ENCODE measurements at places on chromosomes 4 and X.

DNA sequence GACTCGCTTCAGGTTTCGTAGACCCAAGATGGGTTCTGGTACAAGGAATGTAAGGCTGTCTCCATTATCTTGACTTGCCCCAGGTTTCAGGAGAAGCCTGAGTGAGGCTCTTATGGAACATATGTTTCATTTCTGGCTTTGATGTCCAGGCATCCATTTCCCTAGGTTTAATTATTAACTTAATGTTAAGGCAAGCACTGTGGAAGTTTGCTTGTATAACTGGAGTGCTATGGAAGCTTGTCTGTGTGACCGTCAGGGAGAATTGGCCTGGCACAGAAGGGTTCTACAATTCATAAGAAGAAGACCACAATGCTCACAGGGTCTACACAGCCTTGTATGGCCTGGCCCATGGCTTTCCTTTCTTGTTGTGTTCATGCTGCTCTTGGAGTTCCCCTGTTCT, 47.2 kb upstream of the PPP1R2C start:
- no peak for DNase-seq

DNA sequence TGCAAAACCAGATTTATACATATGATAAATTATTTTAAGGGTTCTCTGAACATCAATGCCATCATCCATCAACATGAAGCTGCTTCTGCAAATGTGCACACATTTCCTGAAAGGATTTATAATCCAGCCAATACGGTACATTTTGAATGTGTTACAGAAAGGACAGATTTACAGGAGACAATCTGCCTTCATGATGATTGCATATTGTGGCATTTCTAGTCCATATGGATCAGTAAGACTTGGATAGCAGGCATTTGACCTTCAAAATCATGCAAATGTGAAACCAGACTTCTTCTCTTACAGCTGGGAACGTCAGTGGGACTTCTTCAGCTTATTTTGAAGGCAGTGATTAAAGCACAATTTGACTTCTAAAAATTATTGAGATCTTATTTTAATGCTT, 217.3 kb upstream of the GK2 start:
- DNase-seq, result no peak

DNA sequence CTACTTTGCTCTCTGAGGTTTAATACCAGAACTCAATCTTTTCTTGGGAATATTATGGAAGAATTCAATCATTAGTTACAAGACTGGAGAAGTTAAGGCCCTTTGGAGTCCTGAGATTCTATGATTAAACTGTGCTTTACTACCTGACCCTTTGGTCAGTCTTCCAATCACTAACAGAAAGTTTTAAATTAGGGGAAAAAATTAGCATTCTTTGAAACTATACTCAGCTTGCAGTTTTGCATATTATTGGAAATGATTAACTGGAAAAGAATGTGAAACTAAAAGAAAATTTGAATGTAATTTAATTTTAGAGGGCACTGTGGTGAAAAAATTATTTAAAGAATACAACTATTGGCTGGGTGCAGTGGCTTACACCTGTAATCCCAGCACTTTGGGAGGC, 18.7 kb upstream of the GPR34 start:
- DNase-seq, result no peak

DNA sequence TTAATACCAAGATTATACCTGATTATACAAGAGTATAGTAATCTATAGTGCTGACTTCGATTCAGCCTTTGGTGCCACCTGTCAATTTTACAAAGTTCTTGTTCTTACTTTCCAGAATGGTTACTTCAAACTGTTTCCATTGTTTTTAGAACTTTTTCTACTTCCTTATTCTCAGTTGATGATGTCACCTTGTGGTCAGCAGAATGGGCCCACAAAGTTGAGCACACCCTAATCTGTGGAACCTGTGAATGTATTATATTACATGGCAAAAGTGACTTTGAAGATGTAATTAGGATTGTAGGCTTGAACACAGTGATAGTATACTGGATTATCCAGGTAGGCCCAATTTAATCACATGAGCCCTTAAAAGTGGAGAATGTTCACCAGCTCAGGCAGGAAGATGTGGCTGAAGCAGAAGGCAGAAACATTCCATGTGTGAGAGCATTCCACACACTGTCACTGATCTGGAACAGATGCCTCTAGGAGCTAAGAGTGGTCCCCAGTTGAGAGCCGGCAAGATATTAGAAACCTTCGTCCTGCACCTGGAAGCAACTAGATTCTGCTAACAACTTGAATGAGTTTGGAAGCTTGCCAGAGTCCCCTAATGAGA, 6.3 kb upstream of the SGMS2 start:
- peak; percentile 45 for DNase-seq

GRCh38 chr4:147103403-147103946, 157.8 kb upstream of the TTC29 start:
- peak; percentile 32 for DNase-seq

GRCh38 chrX:49269767-49270248, at the start of gene PPP1R3F:
Gene PPP1R3F, plus strand, starts transcription at chrX:49269793. Its CDS starts 77 bp downstream, at chrX:49269870.
- DNase-seq, result no peak

DNA sequence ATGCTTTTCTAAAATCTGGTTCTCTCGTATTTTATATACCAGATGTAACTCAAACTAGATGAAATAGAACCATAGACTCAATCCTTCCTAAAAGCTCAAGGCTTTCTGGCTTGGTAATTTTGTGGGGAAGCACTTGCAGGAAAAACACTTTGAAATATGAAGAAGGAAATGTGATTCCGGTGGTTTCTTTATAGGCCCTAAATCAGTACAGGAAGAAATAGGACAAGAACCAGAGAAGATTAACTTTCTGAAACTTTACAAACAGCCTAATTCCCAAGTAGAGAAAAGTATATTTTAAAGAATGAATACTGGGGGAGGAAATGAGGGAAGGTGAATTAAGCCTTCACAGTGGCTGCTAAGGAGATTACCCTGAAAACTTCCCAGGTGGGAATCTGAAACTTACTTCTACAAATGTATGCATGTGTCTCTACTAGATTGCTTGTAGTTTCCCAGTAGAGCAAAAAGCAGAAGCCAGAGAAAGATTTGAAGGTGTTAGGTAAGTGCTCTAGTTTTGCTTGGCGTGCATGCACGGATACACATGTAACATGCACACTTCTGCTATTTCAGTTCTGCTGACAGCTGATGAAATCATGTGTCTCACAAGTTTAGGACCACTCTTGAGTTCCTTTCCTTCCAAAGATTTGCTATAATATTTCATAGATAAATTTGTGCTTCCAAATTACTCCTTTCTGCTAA, 92.1 kb downstream of the AFF1 start:
- peak; percentile 50 for DNase-seq

DNA sequence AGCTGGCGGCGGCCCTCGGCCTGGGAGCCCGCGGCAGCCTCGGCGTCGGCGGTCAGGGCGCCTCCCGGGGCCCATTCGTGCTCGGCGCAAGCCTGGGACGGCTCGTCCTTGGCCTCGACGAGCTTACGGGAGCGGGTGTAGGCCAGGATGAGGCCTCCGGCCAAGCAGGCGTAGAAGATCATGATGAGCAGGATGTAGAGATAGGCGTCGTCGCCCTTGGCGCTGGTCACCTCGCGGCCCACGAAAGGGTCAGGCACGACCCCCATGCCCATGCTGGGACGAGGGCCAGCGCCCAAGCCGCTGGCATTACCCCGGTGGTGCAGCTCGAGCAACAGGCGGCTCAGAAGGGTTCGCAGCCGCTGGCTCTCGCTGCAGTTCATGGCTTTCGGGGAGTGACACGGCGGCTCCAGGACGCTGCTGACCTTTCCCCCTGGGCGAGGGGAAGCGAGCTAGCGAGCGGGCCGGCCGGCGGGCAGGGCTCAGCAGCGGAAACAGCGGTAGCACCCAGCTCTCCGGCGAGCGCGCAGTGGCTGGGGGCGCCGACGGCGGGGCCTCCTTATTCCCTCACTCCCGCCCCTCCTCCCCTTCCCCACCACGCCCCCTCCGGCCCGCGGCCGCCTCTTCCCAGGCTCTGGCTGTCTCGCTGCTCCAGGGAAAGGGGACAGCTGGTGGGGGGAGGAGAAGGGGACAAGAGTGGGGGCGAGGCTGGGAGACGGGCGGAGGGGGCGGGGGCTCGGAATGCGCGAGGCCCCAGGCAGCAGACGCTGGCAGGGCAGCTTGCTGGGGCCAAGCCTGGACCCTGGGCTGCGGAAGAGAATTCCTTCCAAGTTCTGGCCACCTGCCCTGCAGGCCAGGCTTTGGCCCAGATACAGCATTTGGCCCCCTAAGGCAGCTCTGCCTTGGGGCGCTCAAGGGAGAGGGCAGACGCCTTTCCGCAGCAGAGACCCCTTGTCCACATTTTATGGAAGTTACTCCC, at the start of gene KCNE5:
Gene KCNE5 (minus strand): TSS at position 532 of the 976 bp plus-strand sequence. CDS start 152 bp downstream, at position 380.
- peak; percentile 80 for DNase-seq

- peak; percentile 37 for DNase-seq
Measured at GRCh38 chrX:56764153-56764974, 35.3 kb downstream of the NBDY start.

DNA sequence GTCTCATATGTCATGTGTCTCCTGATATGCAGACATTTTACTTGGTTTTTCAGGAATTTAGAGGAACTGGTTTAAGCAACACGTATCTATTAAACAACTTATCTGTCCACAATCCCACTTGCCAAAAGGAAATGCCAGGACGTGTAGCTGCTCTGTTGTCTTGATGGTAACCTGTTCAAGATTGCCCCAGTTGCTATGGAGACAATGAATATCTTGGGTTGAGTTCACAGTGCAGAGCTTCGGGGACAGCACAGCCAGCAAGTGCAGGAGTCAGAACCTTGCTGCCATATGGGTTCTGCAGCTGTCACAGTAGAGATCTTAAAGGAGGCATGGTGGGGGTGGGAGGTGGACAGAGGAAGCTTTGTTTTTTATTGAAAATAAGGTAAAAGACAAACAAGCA, 28.7 kb upstream of the FAM9B start:
- no peak for DNase-seq

- no peak for DNase-seq
Measured at GRCh38 chr4:3283483-3283882, 9.3 kb upstream of the RGS12 start.

GRCh38 chr4:51858605-51859202, 15.8 kb downstream of the DCUN1D4 start:
- DNase-seq, result no peak

- DNase-seq, result no peak
Measured at GRCh38 chrX:109475174-109475891, 6.6 kb downstream of the GUCY2F start.

DNA sequence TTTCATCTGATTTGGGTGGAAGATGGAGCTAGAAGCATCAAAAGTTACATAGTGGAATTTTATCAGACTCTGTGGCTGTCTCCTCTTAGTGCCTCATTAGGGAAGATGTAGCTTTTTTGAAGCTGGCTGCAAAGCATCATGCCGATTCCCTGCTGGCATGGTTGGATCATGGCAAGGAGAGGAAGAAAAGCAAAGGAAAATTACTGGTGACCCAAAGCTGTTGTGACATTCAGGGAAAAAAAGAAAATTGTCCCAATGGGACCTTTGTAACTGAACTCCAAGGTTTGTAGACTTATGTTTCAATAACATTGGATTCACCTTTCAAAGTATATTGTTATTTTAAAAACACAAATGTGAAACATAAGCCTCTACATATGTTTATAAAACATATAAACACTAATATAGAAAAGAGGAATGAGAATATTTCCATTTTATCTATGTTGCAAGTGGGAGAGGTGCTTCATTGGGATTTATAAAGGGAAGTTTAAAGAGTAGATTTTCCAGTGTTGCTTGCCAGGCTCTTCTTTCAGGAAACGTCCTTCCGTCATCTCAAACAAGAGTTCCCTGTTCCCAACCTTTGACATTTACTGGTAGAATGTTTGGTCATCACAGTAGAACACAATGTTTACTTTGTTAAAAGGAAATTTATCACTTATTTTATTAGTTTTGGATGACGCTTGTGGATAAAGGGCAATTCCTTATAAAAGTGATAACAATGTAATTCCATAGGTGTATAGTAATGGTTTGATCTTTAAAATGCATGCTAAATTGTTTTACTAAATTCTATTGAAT, 190.1 kb upstream of the GPRIN3 start:
- DNase-seq, result no peak

DNA sequence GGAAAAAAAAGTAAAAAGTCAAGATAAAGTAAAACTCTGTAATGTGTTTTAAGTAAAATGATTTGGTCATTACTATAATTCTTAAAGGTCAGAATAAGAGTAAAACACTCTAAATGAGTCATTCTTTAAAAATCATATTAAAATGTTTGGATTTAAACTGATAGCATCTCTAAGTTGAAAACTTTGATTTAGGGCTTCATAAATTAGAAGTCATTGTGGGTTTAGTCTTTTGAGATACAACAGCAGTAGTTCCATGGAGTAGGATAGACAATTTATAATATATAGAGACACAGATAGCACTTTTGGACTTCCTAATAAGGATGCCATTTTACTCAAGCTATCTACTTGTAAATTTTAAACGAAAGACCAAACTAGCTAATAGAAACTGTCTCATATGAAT, 77.1 kb upstream of the PABPC4L start:
- DNase-seq, result no peak

- no peak for DNase-seq
Measured at GRCh38 chr4:93960450-93960849, 131.9 kb downstream of the ATOH1 start.

DNA sequence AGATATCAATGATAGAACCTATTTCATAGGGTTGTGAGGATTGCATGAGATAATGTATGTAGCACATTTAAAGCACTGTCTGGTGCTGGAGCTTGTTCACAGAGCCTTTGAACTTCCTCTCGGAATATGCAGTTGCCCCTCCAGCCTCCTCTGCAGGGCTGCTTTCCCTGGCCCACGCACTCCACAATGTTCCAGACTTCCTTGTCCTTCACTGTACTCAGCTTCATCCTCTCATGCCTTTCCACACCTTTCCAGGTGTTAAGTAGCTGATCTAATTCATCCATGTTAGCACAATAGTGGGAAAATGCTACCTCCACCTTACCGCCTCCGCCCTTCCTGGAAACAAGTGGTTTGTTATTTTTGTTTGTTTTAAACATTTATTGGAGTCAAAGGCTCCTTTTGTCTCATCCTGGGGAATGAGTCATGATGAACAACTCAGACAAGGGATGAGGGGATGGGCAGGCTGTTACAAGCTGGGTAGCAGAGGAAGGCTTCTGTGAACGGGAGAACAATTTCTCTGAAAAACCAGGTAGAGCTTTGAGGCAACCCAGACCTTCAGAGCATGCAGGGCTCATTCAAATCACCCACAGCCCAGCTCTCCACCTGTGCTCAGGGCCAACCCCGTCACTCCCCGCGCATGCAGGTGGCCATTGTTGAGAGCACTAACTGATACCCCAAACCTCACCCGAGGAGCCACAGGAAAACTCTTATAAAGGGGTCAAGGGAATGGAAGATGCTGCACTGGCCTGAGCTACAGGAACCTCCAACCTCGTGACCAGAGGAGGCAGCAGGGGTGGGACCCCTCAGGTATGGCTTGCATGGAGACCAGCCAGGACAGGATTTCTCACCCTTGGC, 84.9 kb upstream of the TBL1X start:
- no peak for DNase-seq

DNA sequence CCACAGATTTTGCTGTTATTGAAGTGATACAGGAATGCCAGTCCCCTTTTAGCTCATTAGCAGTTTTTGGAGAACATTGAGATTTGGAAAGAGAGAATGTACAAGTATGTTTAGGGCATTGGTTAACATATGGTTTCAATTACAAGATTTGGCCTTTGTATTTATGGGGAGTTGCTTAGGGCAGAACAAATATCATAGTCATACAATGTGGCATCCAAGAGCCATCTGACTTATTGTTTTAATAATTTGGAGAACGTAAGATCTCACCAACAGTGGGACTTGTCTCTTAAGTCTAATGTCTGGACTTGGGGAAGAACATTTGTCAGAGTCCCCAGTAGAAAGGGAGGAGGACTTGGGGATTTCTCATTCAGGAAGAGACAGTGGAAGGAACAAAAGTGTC, 166.1 kb downstream of the STK32B start:
- no peak for DNase-seq

- DNase-seq, result no peak
Measured at GRCh38 chr4:37757761-37758160, 68.7 kb upstream of the PGM2 start.
